Activated T-cell treated with anti-CD3 and anti-CD28 coated beads, Interleukin-2, amount 50 U/mL, for 48 hours (primary cell): ENCODE measurements at places on chromosomes 16 and 17.

DNA sequence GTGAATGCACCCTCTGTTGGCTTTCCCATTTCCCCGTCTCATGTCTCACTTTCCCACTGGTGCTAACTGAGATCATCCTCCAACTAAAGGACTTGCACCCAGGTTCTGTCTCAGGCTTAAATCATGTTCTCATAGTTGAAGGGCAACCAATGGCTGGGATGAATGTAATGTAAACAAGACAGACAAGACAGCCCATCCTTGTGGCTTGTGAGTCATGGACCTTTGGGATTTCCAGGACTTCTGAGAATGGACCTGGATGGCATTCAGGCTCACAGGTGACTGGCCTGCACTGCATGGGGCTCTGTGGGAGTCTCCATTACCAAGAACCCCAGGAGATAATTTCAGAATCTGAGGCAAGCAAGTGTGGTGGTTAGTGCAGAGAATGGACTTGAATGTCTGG, 347.5 kb downstream of the HAPSTR1 start:
- DNase-seq, result no peak

DNA sequence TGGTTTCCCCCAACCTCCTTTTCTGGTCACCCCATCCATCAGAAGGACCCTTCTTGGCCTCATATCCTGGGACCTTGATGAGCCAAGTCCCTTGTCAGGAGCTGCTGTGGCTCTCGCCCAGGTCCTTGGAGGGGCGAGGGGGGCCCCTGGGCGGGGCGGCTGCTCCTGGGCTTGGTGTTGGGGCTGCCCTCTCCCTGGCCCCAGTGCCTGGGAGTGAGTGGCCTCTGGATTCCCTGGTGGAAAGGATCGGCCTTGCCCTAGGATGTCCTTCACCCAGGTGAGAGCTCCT, 6.2 kb upstream of the NOTUM start:
- DNase-seq, result no peak

DNA sequence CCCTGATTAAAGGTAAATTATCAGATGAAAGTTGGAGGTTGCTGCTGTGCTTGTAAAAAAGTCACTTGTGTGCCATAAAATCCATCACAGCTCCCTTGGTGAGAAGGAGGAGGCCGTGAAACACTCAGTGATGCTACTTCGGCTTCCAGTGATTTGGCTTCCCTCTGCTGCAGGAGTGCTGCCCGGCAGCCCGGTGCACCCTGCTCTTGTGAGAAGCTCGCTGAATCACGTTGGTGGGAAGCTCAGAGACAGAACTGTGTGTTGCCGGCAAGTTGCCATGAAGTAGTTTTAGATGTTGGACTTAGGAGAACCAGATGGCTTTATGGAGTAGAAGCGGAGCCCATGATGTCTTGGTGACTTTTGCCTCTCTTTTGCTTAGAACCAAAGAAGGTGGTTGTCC, 33.3 kb downstream of the MSI2 start:
- DNase-seq, result no peak

GRCh38 chr16:57534881-57535658, 1.3 kb downstream of the CCDC102A start:
- peak; percentile 32 for DNase-seq

DNA sequence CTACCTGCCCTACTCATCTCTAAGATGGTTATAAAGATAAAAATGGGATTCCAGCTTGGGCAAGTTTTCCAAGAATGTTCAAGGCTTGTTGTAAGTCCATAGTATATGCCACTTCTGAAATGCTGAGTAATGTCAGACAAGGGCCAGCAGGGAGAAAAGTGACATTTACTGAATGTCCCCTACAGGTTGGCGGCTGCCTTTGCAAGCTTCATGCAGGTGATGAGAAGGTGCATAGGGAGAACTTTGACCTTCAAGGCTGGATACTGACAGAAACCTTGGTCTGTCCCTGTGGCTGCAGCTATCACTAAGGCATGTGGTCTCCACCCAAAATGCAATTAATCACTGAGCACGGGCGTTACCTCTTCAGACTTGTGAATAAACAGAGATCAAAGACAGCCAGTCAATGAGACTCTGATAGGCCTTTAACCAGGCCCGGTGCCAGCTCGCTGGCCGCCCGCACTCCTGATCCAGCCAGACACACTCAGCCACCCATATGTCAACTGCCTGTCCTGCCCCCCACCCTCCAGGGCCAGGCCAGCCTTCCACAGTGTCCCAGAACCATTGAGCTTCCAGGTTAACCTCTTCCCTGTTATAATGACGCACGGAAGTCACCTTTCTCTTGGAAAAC, 26.8 kb upstream of the AXIN2 start:
- no peak for DNase-seq

DNA sequence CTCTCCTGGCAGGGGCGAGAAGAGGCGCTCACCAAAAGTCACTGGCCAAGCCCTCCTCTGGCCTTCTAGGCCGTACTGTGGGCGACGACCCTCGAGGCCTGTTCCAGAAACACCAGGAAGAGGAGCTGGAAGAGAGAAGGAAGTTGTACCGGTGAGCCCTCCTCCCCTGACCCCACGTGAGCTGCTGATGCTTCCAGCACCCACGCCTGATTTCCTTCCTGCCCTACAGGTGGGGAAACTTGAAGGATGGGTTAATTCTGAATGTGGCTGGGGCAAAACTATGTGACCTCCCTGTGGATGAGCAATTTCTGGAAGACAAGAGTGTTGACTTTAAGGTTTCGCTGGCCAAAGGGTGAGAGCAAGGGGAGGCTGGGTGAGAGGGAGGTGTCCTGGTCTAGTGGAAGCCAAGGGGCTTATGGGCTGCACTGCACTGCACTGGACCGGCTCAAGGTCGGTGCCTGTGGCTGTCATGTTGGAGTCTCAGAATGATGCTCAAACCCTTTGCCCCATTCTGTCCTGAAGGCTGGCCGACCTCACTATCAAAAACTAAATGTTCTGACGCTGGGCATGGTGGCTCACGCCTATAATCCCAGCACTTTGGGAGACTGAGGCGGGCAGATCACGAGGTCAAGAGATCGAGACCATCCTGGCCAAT, 6.2 kb downstream of the C17orf100 start:
- DNase-seq, result no peak

DNA sequence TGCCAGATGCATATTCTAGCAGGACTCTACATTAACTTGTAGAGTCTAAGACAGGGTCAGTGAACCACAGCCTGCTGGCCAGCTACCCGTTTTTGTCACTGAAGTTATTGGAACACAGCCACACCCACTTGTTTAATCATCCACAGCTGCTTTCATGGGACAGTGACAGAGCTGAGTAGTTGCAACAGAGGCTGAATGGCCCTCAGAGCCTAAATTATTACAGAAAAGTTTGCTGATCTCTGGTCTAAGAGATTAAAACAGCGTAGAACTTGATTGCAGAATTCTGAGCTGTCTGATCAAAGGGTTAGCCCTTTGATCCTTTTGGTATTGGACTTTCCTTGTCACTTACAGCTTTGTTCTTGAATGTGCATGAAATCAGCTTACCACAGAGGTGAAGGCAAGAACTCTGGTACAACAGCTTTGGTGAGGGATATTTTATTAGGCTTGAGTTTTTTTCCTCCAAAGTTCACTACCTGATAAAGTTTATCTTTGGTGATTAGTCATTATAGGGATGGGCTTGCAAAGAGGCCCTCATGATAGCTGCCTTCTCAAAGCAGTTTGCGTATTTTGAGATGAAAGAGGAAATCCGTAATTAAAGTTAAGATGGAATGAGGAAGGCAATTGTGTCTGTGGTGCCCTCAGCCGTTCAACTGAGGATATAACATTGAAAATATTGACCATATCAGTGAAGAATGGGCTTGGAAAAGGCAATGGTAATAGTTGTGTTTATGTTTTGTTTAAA, 23.6 kb downstream of the ALDH3A2 start:
- no peak for DNase-seq

DNA sequence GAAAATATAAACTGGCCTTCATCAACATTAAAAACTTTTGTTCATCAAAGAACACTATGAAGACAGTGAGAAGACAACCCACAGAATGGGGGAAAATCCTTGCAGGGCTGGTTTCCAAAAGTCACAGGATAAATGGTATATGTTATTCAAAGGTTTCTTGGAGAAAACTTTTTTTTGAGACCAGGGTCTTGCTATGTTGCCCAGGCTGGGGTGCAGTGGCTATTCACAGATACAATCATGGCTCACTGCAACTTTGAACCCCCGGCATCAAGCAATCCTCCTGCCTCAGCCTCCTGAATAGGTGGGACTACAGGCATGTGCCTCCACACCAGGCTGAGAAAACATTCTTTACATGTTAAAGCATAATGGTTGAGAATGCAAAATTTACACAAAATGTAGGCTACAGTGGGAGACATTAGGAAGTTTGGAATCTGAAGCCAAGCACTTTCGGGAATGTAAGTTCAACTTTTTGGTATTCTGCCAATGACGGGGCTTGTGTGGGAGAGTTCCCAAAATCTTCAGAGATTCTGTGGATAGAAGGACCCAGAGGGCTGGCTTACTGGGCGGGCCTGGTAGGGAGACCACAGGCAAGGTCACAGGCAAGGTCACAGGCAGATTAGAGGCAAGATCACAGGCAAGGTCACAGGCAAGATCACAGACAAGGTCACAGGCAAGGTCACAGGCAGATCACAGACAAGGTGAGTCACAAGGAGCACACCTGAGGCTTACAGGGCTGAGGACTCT, 24.2 kb upstream of the ATP2A3 start:
- DNase-seq, result no peak

DNA sequence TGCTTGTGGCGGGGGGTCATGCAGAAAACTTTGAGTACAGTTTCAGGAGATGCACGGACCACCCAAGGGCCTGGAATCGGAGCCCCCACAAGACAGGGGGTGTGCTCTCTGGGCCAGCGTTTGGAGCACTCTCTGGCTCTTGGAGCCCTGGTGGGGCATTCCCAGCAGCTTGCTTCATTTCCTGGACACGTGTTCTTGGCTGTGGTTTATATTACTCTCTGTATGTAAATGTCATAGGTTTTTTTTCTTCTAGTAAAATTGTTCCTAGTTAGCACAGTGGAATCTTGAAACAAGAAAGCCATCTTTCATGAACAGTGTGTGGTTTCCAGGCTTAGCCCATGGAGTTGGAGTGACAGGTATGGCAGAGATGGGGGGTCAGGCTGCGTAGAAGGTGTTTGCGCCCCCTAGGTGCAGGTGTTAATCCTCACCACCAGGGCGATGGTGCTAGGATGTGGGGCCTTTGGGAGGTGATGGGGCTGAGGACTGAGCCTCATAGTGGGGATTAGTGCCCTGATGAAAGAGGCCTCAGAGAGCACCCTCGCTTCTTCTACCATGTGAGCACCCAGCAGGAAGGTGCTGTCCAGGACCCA, 79.8 kb downstream of the JPH3 start:
- no peak for DNase-seq

GRCh38 chr17:61574542-61575351, 16.3 kb downstream of the NACA2 start:
- DNase-seq, result no peak

- DNase-seq, result no peak
Observed at GRCh38 chr16:63577891-63578290, 1541.7 kb upstream of the CDH8 start.

DNA sequence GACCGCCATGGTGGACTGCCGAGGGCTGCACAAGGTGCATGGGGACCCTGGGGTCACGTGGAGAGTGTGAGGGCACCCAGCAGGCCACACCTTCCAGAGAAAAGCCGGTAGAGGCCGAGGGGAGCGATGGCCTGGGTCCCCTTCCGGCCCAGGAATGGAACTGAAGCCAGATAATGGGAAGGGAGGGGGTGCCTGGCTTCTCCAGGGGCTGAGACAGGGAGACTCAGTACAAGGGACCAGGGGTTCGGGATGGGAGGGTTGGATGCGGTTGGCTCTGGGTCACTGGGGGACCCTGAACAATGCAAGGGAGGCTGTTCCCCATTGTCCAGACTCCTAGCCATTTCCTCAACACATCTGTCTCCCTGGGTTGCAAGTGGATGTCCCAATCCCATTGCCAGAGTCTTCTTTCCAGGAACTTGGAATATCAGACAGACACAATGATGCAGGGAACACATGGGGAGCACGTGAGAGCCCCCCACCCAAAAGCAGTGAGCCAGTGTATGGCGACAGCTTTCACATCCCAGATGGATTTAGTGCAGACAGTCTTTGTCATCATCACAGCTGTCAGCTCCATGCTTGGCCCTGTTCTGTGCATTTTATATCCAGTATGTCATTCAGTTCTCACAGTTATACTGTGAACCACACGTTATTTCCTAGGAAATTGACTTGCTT, 23.6 kb upstream of the DNAI2 start:
- DNase-seq, result no peak

GRCh38 chr16:75317101-75317522, 65.7 kb upstream of the BCAR1 start:
- DNase-seq, result no peak

DNA sequence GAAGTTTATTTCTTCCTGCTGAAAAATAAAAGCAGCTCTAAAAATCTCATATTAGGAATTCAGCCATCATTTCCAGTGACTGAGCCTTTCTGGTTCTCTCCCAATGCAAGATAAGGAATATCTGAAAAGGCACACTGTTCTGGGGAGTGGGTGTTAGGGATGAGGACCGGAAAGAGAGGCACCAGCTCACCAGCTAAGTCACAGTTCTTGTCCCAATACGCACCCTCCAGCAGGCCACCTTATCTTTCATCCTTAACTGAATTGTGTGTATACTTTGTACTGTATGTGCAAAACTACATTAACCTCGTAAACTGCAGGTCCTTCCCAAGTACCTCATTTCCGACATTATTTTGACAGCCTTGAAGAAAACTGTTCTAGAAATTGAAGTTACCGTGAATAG, 11.0 kb downstream of the AMFR start:
- DNase-seq, result no peak

DNA sequence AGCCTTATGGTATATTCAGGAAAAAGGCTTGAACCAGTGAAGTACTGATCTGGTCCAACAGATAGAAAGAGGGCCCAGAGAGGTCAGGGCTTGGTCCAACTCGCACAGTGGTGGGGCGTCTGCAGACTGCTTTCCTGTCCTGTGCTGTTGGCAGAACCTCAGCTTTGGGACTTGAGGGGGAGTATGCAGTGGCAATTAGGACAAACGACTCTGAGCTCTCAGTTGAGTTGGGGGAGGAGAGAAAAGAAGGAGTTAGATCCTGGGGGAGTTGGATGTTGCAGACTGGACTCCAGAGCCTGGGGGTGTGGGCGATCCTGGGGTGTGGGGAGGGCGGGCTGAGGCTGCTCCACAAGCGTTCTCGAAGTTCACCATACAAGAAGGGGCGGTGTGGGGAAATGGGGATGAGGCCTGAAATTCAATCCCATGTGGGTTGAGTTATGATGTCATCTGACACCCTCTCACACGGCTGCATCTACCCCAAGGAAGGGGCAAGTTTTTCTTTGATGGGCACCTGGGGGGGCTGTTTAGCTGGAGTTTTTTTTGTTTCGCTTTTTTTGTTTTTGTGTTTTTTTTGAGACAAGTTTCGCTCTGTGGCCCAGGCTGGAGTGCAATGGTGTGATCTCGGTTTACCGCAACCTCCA, 14.6 kb downstream of the GRB7 start:
- no peak for DNase-seq

- no peak for DNase-seq
Observed at GRCh38 chr17:2174468-2175293, 119.8 kb downstream of the HIC1 start.

GRCh38 chr16:65406116-65406515, 284.3 kb upstream of the CDH11 start:
- DNase-seq, result no peak

- no peak for DNase-seq
Observed at GRCh38 chr17:13420418-13420826, 181.3 kb downstream of the HS3ST3A1 start.
